Activated CD8-positive, alpha-beta memory T cell treated with anti-CD3 and anti-CD28 coated beads for 48 hours (primary cell): ENCODE measurements at places on chromosomes 13 and 19.

DNA sequence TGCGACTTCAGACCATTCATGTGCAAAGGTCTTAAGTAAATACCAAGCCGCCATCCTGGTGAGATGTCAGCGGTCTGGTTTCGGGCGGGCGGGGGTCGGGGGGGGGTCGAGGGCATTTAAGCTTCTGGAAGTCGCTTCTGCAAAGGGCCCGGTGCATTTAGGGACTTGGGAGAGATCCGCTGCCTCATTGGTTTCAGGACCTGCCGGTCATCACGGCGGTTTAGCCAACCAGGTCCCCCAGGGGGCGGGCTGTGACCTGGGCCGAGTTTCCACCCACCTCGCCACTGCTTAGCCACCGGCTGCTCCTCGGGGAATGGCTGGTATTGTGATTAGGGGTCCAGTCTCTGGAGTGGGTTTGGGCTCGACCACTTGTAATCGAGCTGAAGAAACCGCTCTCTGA lies 7.8 kb downstream of the ANKLE1 start:
- no peak for DNase-seq

GRCh38 chr19:35395382-35396199 lies 24.7 kb downstream of the GPR42 start:
- DNase-seq = no peak

DNA sequence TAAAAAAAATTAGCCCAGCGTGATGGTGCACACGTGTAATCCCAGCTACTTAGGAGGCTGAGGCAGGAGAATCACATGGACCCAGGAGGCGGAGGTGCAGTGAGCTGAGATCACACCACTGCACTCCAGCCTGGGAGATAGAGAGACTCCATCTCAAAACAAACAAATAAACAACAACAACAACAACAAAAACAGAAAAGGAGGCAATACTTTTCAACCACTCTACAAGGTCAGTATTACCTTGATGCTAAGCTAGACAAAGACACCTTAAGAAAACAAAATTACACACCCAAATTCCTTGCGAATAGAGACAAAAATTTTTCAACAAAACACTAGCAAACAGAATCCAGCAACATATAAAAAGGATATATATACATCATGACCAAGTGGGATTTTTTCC lies 39.7 kb downstream of the PEPD start:
- no peak for DNase-seq

GRCh38 chr19:9849791-9850190 lies 14.7 kb downstream of the PIN1 start:
- no peak for DNase-seq

DNA sequence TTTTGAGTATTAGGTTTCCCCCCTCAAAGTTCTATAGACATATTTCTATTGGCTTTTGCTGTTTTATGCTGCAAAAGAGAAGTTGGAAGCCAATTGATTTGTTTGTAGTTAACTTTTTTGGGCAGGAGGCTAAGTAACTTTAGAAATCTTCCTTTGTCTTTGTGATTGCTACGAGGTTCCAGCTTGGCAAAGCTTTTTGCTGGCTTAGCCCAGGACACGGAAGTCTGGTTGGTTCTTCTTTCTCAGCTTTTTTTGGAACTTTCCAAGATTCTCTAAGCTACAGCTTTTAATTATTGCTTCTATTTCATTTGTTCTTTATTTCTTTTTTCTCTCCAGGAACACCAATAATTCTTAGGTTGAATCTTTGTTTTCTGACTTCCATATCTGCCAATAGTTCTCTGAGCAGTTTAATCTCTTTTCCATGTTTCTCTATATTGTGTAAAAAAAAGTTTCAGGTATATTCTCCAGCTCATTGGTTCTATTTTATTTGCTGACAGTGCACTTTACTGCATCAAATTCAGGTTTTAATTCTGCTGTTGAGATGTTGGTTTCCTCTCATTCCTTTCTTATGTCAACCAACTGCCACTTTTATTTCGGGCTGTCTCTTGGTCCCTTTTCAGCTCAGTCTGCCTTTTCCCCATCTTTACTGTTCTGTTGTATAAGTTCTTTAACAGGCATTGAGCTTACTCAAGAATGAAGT lies 27.8 kb downstream of the MBNL2 start:
- DNase-seq = no peak

GRCh38 chr19:51107406-51108065 lies 673 bp downstream of the CTU1 start:
- no peak for DNase-seq

GRCh38 chr19:35109395-35110112 lies 6.1 kb upstream of the FXYD3 start:
- no peak for DNase-seq

DNA sequence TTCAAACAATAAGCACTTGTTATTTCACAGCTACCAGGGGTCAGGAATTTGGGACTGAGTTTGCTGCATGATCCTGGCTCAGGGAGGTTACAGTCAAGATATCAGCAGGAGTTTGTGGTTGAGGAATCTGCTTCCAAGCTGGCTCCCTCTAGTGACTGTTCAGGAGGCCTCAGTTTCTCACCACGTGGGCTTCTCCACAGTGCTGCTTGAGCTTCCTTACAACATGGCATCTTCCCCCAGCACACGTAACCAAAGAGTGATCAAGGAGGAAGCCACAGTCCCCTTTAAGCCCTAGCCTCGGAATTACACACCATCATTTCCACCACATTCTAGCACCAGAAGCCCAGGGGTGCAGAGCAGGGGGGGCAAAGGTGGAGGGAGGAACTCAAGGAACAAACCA lies 28.8 kb downstream of the CELF5 start:
- DNase-seq = no peak

- DNase-seq = no peak
Measured at GRCh38 chr19:10333758-10334587, 644 bp upstream of the RAVER1 start.

- DNase-seq = no peak
Measured at GRCh38 chr13:80262051-80262695, 78.8 kb downstream of the SPRY2 start.

- DNase-seq = no peak
Measured at GRCh38 chr13:47901441-47901840, 99.6 kb downstream of the SUCLA2 start.

DNA sequence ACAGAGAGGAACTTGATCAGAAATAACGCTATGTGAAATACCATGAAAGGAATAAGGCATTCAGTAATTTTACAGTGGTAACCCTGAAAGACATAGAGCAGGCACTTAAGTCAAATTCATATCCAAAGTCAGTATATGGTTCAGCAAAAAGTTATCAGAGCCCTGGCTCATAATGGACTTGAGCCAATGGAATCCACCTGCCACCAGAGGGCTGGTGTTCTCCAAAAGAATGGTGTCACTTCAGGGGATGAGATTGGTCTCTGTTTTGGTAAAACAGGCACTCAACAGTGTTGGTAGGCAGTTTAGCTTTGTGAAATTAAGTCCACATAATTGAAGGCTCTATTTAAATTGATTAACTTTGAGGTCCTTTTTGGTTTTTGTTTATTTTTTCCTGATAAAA lies 93.9 kb downstream of the LIG4 start:
- DNase-seq = no peak

DNA sequence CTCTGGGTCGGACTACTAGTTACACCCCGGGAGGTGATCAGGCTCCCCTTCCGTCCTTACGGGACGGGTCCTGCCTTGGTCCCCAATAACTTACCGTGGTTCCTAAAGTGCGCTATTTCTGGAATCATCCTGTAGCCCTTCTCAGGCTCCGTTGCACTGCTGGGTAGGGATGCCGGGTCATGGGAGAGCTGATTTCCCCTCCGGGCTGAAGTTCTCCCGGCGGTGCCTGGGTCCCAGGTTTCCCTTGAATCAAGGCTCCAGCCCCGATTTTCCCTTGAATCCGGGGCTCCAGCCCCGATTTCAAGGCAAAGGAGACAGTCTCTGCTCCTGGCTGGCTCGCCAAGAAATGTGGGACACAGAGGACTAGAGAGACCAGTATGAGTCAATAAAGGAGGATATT lies 43.4 kb downstream of the ZNF493 start:
- DNase-seq = no peak

GRCh38 chr19:13640611-13641010 lies 123.7 kb upstream of the MRI1 start:
- no peak for DNase-seq

DNA sequence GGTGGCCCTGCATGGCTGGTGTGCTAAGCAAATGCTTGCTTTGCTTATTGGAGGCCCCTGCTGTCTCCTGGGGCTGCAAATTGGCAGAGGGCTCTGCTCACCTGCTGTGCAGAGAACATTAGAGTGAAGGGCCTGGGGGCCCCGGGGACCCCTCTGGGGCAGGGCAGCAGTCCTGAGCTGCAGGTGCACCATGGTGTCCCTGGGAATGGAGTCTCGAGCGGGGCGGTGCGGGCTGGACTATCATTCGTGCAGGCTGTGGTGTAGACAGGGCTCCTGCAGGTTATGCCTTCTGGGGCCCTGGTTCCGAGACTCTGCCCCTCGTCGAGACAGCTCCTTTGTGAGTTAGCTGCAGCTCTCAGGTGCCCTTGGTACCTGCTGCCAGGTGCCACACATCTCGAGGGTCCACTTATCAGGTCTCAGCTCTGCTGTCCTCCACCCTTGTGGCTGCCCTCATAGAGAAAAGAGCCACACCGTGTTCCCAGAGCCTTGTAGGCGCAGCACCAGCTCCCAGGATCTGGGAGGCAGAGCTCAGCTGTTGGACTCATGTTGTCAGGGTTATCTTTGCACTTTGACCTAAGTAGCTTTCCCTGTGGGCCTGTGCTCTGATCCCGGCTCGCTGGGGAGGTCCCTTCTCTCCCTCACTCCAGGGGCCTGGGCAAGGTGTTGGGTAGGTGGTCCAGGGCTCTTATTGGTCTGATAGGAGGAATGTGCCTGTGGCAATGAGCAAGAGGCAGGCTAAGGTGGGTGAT lies 58.0 kb upstream of the ZNF536 start:
- DNase-seq = no peak

DNA sequence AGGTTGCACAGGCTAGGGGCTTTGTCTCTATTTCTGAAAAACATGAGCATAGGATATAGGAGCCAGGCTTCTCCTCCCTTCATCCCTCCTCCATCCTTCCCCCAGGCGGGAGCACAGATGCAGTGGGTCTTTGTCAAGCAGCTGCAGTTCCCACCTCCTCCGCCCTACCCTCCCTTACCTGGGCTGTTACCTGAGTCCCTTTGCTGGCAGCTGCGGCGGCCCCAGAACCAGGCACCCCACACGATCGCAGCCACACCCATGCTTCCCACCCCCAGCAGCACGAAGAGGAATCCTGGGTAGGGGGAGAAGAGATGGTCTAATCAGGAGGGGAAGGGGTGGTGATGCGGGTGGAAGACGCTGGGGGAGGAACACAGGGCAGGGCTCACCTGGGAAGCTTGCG lies 7.8 kb downstream of the TMIGD2 start:
- no peak for DNase-seq

DNA sequence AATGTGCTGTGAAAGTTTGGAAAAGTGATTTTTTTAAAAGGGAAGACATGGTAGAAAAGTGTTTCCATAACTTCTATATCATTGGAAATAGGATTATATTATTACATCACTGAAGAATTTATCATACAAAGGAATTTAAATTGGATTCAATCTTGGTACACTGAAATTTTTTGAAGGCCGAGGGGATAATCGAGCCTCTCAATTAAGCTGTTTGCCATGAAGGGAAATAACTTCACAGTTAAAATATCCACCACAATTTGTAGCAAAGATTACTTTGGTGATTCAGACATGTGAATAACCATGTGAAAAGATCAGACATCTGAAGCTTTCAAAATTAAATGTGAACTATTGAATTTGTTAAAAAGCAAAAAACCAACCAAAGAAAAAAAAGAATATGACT lies 215.3 kb downstream of the KLF5 start:
- DNase-seq = no peak

DNA sequence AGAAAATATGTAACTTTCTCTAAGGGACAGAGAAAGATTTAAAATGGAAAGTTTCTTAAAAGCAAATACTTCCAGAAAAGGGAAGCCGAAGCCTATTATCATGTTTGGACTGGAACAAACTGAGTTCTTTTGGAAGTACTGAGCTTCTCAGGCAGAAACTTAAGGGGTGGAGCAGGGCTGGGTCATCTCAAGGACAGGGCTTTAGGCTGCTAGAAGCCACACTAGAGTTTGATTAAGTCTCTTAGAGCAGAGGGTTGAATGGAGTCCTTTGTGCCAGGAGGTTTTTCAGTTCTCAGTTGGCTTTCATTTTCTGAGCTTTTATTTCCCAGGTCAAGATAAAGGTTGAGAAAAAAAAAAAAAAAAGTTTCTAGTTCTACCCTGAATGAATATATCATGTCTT lies 432.7 kb downstream of the SLITRK5 start:
- no peak for DNase-seq

DNA sequence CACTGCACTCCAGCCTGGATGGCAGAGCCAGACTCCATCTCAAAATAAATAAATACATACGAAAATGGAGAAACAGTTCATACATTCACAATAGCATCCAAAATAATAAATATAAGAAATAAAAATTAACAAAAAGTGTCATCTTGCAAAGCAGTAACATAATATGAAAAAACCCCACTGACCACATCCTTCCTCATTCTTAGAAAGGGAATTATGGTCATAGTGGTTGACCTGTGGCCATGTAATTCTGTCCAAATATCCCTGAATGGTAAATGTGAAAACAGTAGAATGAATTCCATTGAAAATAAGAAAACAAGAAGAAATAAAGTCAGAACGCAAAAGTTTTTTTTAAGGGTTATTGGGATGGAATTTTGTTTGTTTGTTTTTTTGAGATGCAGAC lies 7.0 kb upstream of the CDC42EP5 start:
- no peak for DNase-seq

- DNase-seq = no peak
Measured at GRCh38 chr19:57310792-57311191, 9.5 kb upstream of the ZNF543 start.

GRCh38 chr19:44627631-44628030 lies 14.3 kb downstream of the IGSF23 start:
- no peak for DNase-seq

GRCh38 chr13:76991432-76991795 lies 467 bp upstream of the CLN5 start:
- peak; percentile 65 for DNase-seq

DNA sequence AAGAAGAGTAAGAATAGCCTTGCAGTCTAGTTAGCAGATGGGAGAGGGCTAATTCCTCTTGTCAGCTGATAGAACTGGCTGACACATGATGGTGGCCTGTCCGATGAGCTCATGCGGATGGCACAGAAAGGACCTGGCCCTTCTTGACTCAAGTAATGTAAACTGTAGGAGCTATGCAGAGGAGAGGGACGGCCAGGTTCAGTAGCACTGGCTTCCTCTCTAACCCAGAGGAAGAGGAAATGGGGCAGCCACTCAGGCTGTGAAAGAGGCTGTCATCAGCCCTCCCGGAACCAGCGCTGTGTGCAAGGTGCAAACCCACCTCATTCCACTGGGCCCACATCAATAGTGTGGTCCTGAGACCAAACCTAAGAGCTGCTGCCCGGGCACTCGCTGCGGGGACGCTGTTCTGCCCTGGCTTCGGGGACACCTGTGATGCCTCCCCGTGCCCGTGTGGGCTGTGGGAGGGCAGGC lies 30.8 kb upstream of the USE1 start:
- peak; percentile 23 for DNase-seq

GRCh38 chr19:35246466-35247092 lies 2.2 kb upstream of the LSR start:
- no peak for DNase-seq

- no peak for DNase-seq
Measured at GRCh38 chr19:40407714-40408597, 5.2 kb downstream of the PRX start.
